ENCODE measurements at places on chromosomes 6 and 20.
A peak's percentile ranks its signal among the peaks of the same experiment; 100 is the strongest.

DNA sequence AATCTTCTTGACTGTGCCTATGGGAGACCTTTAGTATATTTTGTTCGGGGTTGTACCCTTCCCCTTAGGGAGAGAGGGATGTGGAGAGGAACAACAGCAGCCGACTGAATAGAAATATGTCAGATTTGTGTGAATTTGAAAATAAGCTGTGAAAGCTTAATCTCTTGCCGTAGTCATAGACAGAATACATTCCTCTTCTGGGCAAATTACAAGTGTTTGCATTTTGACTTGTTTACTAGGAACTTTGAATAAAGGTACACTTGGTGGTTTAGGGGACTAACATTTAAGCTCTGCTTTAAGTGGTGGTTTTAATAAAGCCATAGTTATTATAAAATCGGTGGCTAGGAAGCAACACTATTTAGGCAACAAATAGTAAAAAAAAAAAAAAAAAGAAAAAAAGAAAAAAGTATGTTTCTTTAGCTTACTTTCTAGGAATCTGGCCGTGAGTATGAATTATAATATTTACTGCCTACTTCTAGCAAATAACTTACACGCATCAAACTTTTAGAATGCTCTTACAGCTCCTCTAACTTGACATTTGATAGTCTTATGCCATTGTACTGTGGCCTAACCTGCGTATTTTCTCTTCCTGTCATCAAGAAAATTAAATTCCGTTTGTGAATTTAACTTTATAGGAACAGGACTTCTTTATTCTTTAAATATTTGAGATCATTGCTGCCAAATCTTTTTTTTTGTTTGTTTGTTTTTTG, 65.1 kb downstream of the ZBTB2 start:
- peak; percentile 16 for DNase-seq

GRCh38 chr6:169959136-169960002, 207.9 kb downstream of the ERMARD start:
- peak; percentile 19 for DNase-seq

DNA sequence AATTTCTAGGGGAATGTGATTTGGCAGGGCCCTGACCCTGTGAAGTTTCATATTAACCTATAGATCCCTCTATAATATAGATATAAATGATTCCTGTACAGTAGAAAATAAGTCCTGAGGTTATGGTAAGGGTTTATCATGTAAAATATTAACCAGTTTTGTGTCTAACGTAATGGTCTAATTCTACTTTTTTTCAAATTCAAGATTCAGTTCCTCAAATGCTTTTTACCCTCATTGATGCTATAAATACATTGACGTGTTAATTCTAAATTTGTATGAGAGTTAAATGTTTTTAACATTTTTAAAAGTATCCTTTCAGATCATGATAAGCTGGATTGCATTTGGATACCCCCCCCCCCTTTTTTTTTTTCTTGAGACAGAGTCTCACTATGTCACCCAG, 169.4 kb downstream of the MEI4 start:
- DNase-seq = no peak

GRCh38 chr6:80438772-80439171, 332.3 kb downstream of the BCKDHB start:
- DNase-seq = peak; percentile 82

DNA sequence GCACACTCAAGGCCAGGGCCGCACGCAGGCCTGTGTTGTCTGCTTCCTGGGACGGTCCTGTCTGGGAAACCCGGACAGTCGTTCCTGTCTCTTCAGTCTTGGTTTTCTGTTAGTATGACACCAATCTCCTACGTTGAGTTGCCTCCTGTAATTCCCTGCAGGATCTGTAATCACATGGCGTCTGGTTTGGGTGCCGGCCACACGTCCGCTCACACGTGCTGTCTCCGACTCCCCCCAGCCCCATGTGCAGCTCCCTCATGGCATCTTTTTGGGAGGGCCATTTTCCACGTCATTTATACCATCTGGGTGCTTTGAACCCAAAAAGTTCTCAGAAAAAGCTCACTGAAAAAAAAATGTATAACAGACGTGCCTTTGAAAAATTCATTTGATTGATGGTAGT, 23.2 kb downstream of the DLL1 start:
- DNase-seq = no peak

DNA sequence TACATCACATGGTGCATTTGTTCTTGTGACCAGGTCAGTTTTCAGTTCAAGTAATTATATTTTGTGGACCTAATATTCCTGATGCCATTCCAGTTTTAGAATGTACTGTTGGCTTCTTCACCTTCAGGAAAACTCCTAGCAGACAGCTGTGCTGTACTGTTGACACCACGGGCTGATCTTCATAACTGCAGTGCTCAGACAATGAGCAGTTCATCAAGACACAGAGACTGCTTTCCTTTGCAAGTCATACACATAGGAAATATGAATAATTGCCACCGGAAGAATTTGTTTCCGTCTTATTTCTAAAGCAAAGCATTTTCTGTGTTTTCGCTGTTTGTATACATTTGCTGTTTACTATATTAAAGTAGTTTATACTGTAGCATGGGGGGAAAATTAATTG, 89.8 kb downstream of the C6orf118 start:
- no peak for DNase-seq

GRCh38 chr6:40400738-40401137, 186.4 kb downstream of the LRFN2 start:
- no peak for DNase-seq

DNA sequence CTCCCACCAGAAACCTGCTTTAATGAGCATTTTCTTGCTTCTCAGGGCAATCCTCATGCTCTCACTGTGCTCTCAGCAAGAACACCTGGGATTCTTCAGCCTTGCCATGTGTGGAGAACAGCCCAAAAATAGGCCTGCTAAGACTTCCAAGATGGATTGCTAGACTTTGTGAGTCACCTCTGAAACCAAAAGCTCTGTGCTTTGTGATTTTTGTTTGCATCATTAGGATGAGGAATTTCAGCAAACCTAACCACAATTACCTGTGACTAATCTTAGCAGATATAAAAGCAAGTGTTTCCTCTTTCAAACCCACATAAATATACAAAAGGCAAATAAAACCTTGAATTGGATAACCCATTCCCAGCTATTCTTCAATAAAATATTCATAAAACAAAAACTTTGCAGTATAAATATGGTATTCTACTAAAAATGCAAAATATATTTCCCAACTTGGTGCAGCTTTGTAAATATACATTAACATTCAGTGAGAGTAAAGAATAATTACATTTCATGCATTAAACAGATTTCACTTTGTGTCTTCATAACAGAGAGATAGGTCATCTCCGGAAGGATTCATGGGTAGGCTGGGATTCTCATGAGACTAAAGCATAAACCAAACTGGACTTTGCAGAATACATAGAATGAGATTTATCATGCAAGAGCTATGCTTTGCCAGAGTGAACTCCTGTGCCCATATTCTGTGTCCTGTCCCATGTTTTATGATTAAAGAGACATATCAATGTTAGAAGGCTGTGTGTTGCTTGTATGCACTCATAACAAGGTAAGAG, 33.5 kb downstream of the TPBG start:
- DNase-seq = peak; percentile 99
